ENCODE measurements at places on chromosomes 7 and 10.

DNA sequence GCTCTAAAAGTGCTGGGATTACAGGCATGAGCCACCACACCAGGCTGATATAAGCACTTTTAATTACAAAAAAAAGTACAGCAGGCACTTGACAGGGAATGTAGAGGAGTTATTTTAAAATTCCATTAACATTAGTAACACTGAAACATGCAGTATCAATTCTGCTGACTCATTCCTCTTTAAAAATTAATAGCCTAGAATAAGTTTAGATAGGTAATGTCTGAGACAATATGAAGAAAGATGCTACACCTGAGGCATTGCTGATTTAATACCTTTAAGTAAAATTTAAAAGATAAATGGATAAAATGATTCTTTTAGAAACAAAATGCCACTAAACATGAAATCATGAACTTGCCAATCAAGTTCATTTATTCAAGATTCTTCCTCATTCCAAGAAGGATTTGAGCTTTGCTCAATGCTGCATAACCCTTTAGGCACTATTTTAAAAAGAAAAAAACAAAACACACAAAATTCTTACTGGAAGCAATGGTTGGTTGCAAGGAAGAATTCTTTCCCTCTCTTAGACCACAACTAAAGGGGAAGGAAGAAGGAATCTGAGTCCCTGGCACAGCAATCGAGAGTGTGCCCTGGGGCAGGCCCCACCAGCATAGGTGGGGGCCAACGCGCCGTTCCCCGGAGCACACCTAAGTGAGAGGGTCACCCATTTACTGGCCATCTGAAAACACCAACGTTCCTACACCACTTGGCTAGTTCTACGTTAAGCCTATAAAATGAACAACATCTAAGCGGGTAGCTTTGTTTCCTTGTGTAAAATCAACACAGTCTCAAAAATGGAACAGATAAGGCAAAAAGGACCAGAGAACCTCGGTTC, 26.6 kb downstream of the ESYT2 start:
- no peak for DNase-seq

DNA sequence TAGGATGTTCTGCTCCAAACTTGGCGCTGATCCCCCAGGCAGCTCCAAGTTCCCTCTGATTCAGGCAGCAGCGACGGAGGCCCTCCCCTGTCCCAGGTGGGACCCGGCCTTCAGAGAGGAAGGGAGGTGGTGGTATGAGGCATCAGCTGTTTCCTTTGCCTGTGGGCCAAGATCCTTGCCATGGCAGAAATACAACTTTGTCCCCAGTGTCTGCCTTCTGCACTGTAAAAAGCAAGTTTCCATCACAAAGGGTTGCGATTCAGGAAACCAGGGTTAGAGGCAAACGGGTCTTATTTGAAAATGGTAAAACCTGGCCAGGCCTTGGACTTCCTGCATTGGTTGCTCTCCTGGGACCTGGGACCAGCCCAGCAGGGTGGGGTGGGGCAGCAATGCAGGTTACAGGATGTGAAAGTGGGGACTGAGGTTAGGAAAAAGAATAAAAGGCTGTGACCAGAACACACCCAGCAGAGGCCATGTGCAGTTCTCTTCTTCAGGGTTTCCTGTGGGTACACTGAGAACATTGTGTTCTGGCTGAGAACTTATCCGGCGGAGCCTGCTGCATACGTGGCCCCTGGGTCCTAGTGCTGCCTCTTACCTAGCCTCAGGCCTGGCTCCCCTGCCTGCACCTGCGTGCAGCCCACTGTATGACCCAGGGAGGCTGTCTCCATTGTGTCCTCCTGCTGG, 25.1 kb upstream of the DDIT4 start:
- peak; percentile 62 for DNase-seq

GRCh38 chr10:22611425-22612115, 102.8 kb downstream of the PIP4K2A start:
- peak; percentile 56 for DNase-seq

GRCh38 chr7:45646996-45647825, 73.0 kb downstream of the ADCY1 start:
- no peak for DNase-seq

GRCh38 chr10:15344876-15345285, 26.2 kb downstream of the FAM171A1 start:
- DNase-seq = no peak

DNA sequence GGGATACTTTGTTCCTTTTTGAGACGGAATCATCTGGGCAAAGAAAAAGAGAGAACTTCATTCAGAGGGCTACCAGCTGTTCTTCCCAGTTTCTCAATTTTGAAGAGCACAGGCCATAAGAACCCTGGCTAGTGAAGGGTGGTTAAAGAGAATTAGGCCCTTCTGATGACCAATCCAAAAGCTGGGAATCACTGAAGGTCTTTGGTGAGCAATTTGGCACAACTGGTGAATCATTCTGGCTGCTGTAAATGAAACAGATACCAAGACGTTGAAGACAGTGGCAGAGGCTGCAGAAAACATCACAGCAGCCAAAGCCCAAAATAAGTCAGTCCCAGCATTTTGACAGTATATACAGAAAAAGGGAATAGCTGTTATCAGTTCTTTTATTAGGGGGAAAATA, 5.1 kb downstream of the RAPGEF5 start:
- no peak for DNase-seq

DNA sequence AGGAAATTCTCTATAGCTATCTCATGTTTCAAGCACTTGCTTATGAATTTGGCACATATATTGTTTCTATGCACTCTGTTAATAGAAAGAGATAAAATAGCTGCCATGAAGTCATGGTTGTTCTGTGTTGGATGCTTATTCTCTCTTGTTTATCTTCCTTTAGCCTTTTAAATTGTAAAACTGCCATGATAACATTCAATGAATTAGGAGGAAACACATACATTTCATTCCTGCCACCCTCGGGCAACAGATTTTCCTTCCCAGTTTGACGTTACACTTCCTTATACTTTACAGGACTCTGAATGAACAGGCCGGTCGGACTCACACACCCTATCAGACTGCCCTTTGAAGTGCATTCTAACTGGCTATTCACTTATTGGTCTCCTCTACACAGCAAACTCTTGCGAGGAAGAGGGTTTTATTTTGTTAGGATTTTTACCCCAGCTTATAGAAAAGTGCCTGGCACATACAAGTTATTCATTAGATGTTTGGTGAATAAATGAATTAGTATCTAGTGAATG, 65.7 kb upstream of the FERD3L start:
- no peak for DNase-seq

- DNase-seq = peak; percentile 71
Observed at GRCh38 chr10:28628184-28628893, 49.0 kb upstream of the BAMBI start.

DNA sequence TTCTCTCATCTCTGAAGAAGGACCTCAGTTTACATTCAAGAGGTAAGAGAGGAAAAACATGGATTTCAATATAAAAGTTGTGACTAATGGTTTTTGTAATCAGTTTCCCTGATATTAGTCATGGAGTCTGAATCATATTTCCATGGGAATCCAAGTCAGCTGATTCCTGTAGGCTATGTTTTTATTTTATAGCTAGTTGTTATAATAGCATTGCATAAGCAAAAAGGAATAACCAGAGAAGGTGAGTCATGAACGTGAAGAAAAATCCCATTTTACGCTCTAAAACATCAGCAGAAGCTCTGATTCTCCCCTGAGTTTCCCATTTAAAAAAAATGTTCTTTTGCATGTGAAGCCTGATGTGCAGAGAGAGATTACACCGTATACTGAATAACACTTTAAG, 299.3 kb downstream of the SFMBT2 start:
- DNase-seq = no peak
